ENCODE measurements at places on chromosomes 5 and 9.

DNA sequence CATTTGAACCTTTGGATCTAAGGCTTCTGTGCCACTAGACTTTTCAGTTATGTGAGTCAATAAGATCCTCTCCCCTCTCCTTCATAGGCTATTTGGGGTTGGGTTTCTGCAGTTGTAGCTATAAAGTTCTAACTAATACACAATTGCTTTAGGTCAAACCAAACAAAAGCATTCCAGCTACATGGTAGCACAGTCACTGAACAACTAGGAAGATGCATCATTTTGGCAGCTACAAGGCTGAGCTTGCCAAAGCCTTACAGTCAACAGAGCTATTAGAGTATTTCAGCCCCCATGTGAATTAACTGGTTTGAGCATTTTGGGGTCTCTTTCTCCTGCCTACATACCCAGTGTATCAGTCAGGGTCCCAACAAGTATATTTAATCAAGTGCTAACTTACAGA is 234.6 kb downstream of the ZNF608 start:
- DNase-seq = no peak

- no peak for DNase-seq
These were observed 286.7 kb upstream of the KLF9 start for GRCh38 chr9:70701163-70701562.

GRCh38 chr9:17600962-17601593 is 22.2 kb downstream of the SH3GL2 start:
- peak; percentile 35 for DNase-seq

DNA sequence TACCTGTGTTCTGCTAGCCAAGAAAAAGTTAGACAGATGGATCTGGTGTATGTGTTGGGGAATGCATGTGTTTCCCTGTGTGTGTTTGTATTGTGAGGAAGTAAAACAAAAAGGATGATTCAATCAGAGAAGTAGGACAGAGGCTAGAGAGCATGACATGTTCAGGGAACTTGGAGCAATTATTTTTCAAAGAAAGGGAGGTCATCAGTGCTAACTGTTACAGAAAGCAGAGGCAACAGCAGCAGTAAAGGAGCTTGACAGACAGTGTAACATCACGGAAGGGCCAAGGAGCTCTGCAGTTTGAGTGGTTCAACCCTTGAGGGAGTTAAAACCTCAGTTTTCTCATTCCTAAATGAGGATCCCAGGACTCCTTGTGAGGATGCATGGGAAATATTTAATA is 13.2 kb downstream of the SPINK1 start:
- no peak for DNase-seq

DNA sequence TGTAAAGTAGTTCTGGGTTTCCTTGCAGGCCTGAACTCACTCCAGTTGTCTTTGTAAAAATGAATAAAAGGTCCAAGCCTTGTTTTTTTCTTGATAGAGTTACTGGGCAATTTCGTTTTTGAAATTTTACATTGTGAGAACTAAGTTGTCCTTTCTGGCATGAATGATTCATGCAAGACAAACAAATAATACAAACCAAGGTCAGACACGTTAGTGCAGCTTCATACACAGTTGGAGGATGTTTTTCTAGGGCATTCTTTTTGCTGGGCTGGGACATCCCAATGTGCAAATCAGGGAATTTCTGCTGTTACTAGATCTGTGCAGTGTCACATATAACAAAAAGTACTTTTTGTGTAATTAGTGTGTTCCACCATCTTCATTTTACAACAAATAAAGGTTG is 96.0 kb downstream of the MEGF10 start:
- no peak for DNase-seq

GRCh38 chr5:145824040-145824439 is 11.1 kb downstream of the PRELID2 start:
- peak; percentile 17 for DNase-seq

DNA sequence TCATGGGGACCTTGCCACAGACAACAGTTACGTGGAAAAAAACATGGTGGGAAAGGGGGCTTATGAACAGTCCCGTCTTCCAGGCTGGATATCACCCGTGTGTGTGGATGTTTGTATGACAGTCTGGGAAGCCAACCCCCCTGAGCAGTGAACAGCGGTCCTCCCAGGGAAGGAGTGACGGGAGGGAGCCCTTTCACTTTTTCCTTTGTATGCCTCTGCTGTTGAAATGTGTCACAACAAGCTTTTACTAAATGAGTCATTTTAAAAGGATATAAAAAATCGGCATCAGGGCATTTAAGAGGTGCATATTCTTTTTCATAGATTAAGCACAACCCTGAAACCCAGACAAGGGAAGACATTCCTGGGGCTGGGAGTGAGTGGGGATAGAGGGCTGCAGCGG is 5.1 kb downstream of the MYMK start:
- DNase-seq = no peak

- DNase-seq = no peak
These were observed 73.5 kb downstream of the COL23A1 start for GRCh38 chr5:178516504-178517235.

DNA sequence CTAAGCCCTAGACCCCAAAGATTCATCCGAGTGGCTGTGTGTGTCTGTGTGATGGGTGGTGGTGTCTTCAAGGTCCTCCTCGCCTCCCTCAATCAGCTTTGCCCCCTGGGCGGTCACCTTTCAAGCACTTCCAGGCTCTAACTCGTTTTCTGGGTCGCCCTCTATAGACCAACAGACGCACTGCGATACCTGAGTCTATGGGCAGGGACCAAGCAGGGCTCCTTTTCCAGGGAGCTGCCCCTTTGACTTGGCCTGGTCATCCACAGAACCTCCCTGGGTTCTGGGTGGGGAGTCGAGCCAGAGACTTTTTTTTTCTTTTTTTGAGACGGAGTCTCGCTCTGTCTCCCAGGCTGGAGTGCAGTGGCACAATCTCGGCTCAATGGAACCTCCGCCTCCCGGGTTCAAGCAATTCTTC is 1.1 kb downstream of the SLC27A4 start:
- peak; percentile 82 for DNase-seq

DNA sequence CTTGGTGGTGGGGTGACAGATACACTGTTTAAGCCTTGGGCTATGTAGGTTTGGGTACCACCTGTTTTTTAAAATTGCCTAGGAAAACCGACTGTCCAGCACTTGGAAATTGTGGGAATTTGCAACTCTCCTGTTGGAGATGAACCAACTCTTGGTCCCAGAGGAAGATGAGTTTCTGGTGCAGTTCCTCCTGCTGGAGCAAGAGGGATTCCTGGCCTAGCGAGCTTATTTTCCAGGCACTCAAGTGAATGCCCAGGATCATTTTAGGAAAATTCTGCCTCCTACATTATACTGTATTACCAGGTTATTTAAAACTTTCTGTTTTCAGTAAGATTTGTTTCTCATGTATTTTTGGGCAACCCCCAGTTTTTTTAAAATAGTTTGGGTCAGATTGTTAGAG is 33.7 kb downstream of the AP3S1 start:
- DNase-seq = no peak

DNA sequence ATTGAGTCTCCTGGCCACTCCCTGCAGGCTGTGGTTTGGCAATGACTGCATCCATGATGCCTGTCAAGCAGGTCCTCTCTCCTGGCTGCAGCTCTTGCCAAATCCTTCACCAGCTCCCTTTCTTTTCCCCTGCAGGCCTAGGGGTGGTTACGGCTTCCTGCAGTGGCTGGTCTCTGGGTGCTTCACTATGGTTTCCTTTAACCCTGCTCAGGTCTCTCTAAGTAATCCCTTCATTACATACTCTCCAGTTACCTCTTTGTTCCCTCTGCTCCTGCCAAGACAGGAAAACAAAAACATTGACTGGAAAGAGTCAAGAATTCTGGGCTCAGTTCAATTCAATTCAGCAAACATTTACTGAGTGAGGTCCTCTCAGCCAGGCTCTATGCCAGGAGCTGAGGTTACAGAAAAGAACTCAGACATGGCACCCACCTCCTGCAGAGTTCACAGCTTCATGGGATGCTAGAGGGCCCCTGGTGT is 19.8 kb upstream of the PTPN3 start:
- DNase-seq = no peak

GRCh38 chr5:159100782-159101646 is 1.3 kb upstream of the EBF1 start:
- no peak for DNase-seq

- DNase-seq = no peak
These were observed 277.2 kb upstream of the ADRA1B start for GRCh38 chr5:159638954-159639559.

GRCh38 chr9:70402213-70402612 is 12.2 kb downstream of the KLF9 start:
- no peak for DNase-seq

DNA sequence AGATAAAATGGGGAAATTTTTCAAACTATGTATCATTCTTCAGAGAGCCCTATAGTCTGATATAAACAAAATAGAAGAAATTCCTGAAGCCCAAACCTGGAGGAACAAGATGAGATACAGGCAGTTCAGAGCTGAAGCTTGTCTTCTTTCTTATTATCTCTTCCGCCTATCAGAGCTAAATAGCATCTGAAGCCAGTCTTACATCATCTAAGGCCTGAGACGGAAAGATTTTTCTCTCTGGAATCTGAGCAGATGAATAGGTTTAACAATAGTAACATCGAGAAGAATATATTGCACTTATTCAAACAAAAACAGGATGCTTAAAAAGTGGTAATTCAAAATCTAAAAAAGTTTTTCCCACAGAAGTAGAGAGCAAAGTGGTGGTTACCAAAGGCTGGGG is 59.8 kb downstream of the LPAR1 start:
- DNase-seq = no peak

All from kidney tubule cell (primary cell).